ENCODE measurements at places on chromosomes 3 and 15.

DNA sequence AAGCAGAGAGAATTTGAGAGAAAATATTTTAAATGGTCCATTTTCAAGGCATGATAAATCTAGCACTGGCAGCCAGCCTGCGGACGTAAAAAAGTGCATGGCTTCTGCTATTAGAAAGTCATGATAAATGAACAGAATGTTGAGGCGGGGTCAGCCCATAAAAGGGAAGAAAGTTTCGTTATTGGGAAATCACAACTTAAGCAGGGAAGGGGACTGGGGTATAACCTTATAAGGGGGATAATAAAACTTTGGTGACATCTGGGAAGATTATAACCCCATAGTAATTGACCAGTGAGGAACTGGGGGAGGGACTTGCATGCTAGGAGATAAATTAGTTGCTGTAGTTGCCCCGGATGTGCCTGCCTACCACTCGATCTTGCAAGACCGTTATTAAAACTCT, 88.4 kb upstream of the PLSCR4 start:
- no peak for DNase-seq

DNA sequence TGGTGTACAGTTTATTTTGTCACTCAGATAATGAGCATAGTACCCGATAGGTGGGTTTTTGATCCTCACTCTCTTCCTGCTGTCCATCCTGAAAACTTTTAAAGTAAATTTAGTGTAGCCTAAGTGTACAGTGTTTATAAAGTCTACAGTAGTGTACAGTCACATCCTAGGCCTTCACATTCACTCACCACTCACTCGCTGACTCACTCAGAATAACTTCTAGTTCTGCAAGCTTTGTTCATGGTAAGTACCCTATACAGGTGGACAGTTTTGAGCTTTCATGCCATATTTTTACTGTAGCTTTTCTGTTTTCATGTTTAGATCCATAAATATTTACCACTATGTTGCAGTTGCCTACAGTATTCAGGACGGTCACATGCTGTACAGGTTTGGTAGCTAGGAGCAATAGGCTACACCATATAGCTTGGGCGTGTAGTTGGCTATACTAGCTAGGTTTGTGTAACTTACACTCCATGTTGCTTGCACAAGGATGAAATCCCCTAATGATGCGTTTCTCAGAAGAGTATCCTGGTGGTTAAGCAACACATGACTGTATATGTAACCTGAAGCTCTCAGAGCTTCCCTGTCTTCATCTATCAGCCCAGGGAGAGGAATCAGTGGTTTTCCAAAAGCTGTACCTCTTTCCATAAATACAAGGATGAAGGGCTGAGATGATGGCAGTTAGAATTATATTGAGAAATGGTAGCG, 87.6 kb upstream of the SLC25A26 start:
- DNase-seq, result no peak

DNA sequence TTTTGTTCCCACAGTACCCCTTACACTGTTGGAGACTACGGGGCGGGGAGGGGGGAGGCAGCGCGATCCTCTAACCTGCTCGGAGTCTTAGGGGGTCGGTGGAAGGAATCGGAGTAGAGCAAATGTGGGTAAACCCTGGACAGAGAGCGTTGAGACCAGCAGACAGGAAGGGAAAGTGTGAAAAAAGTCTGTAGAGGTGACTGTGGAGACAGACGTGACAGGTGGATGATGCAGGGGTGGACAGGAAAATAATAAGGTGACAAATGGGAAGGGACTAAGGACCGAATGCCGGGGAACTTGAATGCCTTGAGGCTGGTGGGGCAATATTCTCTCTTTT, 424 bp downstream of the EAF2 start:
- DNase-seq, result no peak

- DNase-seq, result peak; percentile 47
Observed at GRCh38 chr3:51706788-51707731, at the start of gene GRM2. Gene GRM2, plus strand, starts transcription at chr3:51707068. Its CDS starts 1,916 bp downstream, at chr3:51708984.

GRCh38 chr15:85837011-85837433, 42.3 kb upstream of the KLHL25 start:
- DNase-seq, result no peak

DNA sequence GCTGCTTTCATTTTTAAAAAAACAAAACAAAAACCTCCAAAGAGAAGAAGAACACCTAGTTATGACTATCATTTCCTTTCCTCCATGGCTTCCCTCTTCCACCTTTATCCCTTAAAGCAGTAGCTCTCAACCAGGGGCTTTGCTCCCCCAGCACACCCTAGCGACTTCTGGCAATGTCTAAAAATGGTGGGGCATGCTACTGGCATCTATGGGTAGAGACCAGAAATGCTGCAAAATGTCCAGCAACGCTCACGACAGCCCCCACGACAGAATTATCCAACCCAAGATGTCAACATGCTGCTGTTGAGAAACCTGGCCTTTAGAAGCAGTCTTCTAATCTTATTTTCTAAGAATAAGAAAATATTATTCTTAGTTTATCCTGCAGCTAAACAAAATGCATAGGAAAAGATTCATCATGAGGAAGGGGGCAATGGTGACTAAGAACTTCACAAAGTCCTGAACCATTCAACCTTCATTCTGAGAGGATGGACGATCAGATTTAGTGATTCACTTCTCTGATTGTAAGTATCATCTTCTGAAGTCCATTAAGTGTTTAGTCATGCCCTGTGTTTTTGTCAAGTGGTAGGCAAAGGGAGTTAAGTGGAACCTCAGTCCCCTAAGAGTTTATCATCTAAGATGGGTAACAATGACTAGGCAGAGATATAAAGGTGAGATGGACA, 81.7 kb downstream of the CCNL1 start:
- DNase-seq, result no peak

DNA sequence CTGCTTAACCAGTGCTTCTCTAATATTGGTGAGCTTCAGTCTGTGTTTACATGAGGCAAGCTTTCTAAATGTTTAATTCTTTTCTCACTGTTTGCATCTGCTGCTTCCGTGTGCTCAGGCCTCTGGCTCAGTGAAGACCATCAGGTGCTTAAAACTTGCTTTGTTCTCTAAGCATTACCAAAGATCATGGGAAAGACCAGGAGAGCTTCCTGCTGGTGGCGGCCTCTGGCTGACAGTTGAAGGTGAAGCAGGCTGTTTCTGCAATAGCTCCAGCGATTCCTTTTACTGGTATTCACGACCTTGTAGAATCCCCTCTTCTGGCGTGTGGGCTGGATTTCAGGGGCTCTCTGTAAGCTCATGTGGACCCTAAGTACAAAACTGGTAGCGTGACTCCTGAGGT, 45.1 kb downstream of the EDEM1 start:
- DNase-seq, result no peak

DNA sequence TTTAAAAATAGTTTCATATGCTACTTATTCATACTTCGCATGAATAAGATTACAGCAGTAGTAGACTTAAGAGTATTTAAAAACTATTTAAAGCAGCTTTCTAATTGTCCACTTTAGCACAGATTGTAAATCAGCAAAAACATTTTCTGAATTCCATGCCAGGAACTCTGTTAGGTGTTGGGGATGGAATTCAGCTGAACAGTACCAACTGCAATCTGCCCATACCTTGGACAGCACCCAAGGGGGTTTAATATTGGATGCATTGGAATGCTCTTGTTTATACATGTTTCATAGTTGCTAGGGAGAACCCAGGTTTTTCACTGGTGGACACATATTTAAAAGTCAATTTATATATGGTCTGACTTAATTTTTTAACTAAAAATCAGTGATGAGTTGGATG, 74.8 kb downstream of the PPM1L start:
- no peak for DNase-seq

DNA sequence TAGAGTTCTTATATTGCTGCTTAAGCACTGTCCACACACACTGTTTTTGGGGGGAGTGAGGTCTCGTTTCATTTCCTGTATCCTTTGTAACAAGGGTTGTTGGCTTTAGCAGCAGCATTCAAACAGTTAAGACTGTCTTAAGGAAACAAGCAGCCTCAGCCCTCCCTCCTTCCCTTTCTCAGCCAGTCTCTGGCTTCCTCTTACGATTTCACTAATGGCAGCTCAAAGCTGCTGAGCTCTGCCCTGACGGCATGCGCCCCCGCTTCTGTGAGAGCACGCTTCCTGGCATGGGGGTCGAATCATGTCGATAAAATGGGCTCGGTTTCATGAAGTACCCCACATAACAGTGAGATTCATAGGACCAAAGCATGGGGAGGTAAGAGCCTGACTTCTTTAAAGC, 105.0 kb downstream of the KLHL25 start:
- DNase-seq, result no peak

DNA sequence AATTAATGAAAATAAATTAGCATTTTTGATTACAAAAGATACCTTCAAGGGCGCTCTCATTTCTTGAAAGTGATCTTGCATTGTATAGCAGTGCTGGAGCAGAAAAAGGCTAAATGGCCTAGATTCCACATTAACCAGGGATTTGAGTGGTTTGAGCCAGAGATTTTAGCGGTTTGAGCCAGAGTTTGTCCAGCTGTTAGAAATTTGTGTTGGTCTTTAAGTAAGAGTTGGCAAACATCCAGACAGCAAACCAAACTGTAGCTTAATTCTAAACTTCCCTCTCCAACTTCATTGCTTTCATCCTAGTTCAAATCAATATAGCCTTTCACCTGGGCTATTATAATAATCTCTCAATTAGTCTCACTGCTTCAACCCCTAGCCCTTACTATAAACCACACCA, 351.7 kb downstream of the IGSF11 start:
- DNase-seq, result no peak

DNA sequence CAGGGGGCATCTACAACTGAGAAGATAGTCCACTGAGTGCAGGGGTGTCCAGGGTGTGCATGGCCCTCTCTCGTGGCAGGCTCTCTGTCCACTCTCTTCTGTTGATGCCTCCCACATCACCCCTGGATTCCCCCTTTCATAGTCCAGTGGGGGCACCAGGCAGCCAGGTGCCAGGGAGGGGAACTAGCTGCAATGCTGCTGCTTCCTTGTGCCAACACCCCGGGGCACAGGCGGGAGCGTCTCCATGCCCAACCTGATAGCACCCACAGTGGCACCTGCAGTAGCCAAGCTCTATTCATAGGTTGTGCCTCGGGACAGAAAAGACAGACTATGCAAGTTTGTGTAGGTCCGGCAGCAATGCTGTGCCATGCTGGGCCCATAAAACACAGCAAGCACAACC, 11.7 kb downstream of the DUOX2 start:
- no peak for DNase-seq

DNA sequence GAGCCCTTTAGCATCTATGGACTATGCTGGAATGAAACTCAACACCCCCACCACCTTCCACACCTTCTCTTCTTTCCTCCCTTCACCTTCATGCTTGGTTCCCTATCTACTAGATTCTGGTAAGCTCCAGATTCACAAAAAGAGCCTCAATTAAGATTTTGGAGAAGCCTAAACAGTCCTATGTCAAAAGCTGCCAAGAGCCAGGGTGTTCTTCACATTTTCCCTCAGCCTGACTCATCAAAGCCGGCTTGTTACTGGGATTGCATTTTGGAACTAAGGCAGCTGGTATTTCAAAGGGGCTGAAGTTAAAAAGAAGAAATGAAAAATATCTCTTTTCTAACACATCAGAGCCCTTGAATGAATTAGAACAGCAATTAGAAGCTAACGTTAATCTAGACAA, 247.7 kb downstream of the MYRIP start:
- no peak for DNase-seq

GRCh38 chr3:10002951-10003350, 16.3 kb upstream of the EMC3 start:
- DNase-seq, result no peak

DNA sequence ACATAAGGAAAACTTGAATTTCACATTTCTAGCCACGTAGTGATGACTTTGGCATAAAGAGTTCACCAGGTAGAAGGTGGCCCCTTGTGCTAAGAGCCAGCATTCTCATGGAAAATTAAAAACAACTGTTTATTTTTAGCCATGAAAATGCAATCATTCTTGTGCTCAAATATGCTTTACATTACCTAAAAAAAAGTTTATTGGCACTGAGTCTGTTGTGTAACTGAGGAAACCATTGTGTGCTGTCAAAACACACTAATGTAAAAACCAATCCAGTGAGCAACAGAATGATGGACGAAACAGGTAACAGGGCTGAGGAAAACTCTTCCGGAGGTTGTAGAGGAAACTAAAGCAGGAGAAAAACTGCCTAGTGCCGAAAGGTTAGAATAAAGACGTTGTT, 287.0 kb upstream of the TMC3 start:
- no peak for DNase-seq

DNA sequence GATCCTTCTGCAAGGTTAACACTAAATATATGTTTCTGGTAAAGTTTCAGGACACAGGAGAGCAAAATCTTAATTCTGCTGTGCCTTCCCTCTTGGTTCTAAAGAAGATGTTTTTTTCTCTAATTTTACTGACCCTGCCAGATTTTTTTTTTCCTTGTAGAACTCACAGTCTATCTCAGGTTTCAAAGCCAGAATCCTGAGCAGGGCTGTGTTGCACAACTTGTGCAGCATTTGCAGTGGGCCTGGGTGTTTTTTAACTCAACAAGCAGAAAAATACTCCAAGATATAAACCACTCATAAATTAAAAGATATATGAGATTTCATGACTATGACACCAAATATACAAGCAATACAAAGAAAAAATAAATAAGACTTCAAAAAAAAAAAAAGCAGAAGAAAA, 40.2 kb upstream of the ARF4 start:
- no peak for DNase-seq

All from NCI-H2171 (cell line).